ENCODE measurements at places on chromosomes 2 and 18. TPM values are rescaled to one million over a fixed set of nuclear protein-coding genes. Genes with fewer than 3 reads are reported as not detected.

Gene MARCHF4
- not detected for polyA plus RNA-seq

Gene TEX51
- not detected for polyA plus RNA-seq

Gene ANKRD30BL
- 0.07 TPM for polyA plus RNA-seq

Gene FAM117B
- polyA plus RNA-seq, result 4.3 TPM

Gene NYAP2
- polyA plus RNA-seq, result 0.07 TPM

DNA sequence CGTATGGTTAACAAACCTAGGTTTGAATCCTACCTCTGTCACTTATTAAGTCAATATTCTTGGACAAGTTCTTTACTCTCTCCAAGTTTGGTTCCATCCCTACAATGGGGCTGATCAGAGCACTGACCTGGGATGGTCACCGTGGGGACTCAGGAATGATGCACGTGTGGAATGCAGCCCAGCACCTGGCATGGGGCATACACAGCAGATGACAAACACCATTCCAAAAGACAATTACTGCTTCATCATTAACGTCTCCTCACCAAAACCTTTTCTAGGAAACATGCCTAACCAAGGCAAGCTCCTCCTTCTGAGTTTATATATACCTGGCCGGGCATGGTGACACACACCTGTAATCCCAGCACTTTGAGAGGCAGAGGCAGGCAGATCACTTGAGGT, 532.9 kb upstream of the ID2 start:
- no peak for DNase-seq

DNA sequence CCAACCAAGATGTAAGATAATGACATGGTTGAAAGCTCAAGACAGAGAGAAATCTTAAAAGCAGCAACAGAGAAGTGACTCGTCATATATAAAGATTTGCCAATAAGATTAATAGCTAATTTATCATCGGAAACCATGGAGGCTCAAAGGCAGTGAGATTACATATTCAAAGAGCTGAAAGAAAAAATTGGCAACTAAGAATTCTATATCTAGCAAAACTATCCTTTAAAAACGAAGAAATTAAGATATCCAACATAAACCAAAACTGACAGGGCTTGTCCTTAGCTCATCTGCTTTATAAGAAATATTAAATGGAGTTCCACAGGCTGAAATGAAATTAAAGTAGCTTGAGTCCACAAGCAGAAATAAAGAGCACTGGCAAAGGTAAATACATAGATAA, 236.6 kb downstream of the ANAPC1 start:
- no peak for DNase-seq

- DNase-seq, result no peak
These were observed 221.7 kb downstream of the PHLPP1 start for GRCh38 chr18:62937065-62937464.

- DNase-seq, result no peak
These were observed 35.4 kb downstream of the HJURP start for GRCh38 chr2:233818639-233819621.

GRCh38 chr2:136121204-136121910, 3.4 kb upstream of the CXCR4 start:
- no peak for DNase-seq

GRCh38 chr2:106284255-106284654, 90.2 kb upstream of the UXS1 start:
- DNase-seq, result no peak

GRCh38 chr2:144379851-144380311, 140.0 kb downstream of the ZEB2 start:
- no peak for DNase-seq

GRCh38 chr2:70104231-70105111, 17.2 kb downstream of the PCBP1 start:
- DNase-seq, result peak; percentile 88
